ENCODE measurements at places on chromosomes 6 and 20.

DNA sequence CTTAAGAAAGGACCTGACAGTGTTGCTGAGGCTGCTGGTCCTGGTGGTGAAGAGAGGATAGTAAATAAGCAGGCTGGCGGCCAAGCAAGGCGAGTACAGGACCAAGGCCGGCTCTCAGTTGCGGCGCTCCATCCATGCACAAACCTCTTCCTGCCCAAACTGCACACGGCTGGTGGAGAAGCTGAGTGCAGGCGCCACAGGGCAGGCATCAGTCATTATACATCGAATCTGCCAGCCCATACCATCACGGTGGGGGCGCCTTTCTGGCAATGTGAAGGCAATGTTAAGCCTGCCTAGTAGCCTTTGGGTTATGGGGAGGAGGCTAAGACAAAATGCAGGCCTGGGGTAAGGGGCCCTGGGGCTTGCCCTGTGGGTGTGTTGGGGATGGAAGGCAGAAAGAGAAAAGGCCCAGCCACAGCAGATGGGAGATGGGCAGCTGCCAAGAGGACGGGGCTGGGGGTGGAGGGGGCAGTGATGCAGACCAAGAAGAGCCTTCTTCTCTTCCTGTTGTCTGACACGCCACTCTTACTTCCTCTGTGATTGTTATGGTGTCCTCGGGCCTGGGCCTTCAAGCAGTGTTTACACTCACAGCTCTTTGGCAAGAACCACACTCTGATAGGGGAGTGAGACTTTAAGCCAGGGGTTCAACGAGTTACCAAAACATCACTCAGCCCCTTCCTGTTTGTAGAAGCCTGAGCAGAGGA, 20.3 kb upstream of the KCNK16 start:
- no peak for DNase-seq

DNA sequence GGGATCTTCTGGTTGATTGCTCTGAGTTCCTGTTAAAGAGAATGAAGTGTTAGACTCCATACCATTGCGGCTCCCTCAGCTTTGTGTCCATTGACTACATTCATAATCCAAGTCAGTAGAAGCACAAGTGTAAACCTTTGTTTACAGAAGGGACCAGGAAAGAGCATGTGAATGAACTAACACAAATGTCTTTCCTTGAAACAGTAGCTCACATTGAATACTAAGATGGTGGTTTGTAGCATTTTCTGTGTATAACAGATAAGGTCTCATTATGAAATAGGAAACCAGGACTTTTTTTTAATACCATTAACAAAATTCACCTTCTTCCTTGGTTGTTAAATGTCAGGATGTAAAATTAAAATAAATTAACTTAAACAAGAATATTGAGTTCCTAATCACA, 8.4 kb downstream of the STXBP5 start:
- no peak for DNase-seq

- no peak for DNase-seq
Observed at GRCh38 chr6:49299279-49299678, 163.8 kb downstream of the MMUT start.

GRCh38 chr6:18044108-18044783, 56.8 kb upstream of the KIF13A start:
- DNase-seq = no peak

- no peak for DNase-seq
Observed at GRCh38 chr6:148761527-148762011, 14.7 kb downstream of the UST start.

All from mesothelial cell of epicardium (in vitro differentiated cells).